ENCODE measurements at places on chromosomes 2 and 18. TPM values are rescaled to one million over a fixed set of nuclear protein-coding genes. Genes with fewer than 3 reads are reported as not detected.

APLF gene
- polyA plus RNA-seq, result 2.0 TPM

- H3K4me1 ChIP-seq, result peaks cover 16% of the 10 kb centered on the region
- H3K36me3 ChIP-seq, result no peaks in the 10 kb centered on the region
- H3K27ac ChIP-seq, result no peak overlapping the region
Measured at GRCh38 chr18:48913201-48913600, 37.6 kb downstream of the SMAD7 start.

DNA sequence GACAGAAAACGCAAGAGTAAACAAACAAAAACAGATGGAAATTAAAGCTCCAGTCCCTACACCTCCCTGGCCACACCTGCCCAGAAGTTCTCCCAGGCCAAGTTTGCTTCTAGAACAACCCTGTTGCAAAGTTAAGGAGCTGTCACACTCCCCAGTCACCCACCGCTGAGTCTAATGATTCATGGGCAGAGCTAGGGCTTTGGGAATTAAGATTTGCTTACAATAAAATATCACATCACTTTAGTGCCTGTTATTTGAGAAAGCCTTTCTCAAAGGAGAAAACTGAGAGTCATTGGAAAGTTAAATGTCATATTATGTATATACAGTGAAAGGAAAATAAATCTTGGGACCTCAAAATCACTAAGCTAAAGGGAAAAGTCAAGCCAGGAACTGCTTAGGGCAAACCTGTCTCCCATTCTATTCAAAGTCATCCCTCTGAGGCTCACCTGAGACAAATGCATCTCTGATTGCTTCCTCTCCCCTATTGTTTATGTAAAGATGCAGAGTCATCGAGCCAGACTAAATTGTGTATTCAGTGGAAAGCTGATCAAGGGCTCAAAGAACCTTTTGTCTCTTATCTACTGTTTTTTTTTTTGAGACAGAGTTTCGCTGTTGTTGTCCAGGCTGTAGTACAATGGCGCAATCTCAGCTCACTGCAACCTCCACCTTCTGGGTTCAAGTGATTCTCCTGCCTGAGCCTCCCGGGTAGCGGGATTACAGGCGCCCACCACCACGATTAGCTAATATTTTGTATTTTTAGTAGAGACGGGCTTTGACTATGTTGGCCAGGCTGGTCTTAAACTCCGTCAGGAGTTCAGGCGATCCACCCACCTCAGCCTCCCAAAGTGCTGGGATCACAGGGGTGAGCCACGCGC lies 2.8 kb downstream of the CRYGB start:
- H3K4me1 ChIP-seq, result peaks cover 3% of the 10 kb centered on the region
- H3K4me3 ChIP-seq, result no peak overlapping the region
- H3K27me3 ChIP-seq, result no peaks in the 10 kb centered on the region
- DNase-seq, result no peak

GRCh38 chr2:207279520-207279919 lies 113.8 kb upstream of the KLF7 start:
- H3K36me3 ChIP-seq, result no peaks in the 10 kb centered on the region
- no peak overlapping the region for H3K4me3 ChIP-seq
- DNase-seq, result no peak

DNA sequence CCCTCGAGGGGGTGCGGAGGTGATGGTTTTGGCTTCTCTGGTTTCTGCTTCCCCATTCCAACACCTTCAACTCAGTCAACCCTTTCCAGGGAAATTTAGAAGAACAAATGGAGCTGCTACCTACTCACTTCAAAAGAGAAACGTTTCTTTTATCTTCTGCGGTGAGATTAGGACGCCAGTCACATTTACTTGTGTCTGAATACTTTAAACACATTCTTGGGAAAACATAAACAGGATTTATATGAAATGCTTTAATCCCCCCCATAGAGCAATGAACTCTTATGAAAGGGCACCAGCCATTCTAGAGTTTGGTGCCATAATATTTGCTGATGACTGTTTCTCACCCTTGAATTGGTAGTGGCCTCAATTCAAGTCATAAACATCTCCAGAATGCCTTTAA lies 253.2 kb upstream of the APCDD1 start:
- no peaks in the 10 kb centered on the region for H3K36me3 ChIP-seq
- no peak for DNase-seq
- H3K4me1 ChIP-seq, result no peaks in the 10 kb centered on the region
- H3K4me3 ChIP-seq, result no peak overlapping the region
- no peak overlapping the region for H3K27ac ChIP-seq

MYOM1 gene
- 8.7 TPM for polyA plus RNA-seq

DNA sequence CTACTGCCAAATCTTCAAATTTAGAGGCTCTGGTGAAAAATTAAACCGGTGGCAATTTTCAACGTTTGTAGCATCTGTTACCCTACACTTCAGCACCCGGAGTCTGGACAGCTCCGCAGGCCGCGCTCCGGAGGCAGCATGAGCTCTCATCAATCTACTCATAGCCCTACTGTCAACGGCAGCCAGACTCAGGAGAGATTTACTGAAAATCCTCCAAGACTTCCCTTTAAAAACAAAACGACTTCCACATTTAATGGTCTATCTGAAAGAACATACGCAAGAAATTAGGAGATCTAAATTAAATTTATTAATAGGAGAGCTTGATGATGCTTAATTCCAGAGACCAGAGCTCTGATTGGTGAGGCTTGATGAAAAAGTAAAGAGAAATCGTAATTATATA lies 970 bp upstream of the ADCYAP1 start:
- H3K4me3 ChIP-seq, result no peak overlapping the region
- no peak overlapping the region for H3K27ac ChIP-seq
- H3K4me1 ChIP-seq, result peaks cover 14% of the 10 kb centered on the region
- peaks cover 77% of the 10 kb centered on the region for H3K27me3 ChIP-seq
- no peaks in the 10 kb centered on the region for H3K36me3 ChIP-seq
- DNase-seq, result no peak

DNA sequence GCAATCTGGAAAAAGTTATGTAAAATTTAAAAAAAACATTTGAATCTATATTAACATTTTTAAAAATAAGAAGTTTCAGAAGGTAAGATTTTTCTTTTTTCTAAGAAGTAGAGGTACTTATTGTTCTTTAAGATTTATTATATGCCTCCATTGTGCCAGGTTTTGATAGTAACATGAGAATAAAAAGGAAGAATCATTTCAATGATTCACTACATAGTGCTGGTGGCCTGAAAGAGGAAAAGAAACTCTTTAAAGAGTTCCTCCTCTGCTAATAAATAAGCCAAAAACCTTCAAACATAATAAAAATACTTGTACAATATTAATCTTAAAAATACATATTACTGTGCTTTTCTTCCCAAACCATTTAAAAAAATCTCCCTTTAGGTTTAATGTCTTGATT lies 69.0 kb downstream of the ANKRD44 start:
- peaks cover 7% of the 10 kb centered on the region for H3K4me1 ChIP-seq
- H3K27me3 ChIP-seq, result no peaks in the 10 kb centered on the region
- DNase-seq, result no peak

Data from large intestine (tissue), 12 donors.